NCI-H1694 (cell line): ENCODE measurements at places on chromosomes 3 and 15.

DNA sequence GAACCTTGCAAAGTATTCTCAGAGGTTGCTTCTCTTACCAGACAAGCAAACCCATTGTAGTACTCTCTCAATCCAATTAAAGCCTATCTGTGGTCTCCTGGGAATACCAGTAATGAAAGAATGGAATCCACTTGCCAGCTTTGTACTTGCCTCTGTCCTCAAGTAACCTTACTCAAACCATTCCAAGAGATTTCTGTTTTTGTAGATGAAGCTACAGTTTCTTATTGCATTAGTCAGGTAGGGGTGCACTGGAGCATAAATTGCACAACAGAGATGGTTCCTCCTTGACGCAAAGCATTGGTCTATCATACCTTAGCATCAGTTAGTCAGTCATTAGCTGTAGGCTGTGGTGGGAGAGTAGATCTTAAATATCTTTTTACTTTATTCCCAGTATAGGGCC, 52.9 kb downstream of the BTLA start:
- no peak for DNase-seq

GRCh38 chr3:58071480-58071971, 63.3 kb downstream of the FLNB start:
- DNase-seq, result no peak

DNA sequence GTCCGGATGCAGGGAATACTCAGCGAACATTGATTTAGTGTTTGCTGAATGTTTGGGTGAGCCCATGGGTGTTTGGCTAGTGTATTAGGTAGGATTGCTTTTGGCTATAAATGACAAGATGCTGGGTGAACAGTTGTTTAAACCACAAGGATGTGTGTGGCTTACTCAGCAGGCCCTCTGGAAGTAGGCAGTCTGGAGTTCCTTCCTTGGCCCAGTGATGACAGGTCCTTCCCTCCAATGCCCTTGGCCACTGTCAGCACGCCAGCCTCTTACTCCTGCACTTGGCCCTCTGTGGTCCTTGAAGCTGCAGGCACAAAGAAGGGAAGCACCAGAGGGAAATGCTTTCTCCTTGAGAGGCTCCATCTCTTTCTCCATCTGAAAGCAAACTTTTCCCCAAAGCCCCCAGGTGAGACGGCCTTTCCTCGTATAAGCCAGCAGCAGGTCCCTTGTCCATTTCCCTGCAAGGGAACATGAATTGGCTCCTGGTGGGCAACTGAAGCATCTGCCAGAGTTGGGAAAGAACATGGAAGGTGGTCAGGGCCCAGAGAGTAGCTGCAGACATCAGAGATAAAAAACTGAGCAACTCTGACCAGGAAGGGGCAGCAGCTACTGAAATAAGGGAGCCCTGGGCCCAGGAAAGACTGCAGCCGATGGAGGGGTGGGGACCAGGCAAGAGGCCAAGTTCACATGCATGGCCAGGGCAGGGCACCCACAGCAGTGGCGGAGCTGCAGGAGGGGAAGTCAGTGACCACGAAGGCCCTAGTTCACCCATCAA, 105.0 kb downstream of the TPRA1 start:
- DNase-seq, result no peak

DNA sequence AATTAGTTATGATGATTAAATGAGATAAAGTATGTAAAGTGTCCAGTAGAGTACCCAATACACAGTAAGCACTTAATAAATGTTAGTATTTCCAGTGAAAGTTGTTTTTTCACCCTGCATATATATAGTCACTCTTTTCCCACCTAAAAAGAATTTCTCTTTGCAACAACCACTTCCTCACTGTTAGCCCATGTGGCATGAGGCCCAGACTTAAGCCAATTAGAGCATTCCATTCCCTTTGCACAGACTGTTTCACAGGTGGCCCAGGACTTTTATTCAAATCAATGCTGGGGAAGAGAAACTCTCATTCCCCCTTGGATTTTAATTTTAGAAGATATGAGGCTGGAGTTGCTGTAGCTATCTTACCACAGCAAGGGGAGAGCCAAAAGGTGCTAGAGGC, 3.7 kb downstream of the IFT80 start:
- DNase-seq, result no peak

GRCh38 chr15:93683651-93684050, 547.7 kb upstream of the MCTP2 start:
- no peak for DNase-seq

GRCh38 chr3:101391413-101391950, 71.1 kb upstream of the IMPG2 start:
- DNase-seq, result no peak

DNA sequence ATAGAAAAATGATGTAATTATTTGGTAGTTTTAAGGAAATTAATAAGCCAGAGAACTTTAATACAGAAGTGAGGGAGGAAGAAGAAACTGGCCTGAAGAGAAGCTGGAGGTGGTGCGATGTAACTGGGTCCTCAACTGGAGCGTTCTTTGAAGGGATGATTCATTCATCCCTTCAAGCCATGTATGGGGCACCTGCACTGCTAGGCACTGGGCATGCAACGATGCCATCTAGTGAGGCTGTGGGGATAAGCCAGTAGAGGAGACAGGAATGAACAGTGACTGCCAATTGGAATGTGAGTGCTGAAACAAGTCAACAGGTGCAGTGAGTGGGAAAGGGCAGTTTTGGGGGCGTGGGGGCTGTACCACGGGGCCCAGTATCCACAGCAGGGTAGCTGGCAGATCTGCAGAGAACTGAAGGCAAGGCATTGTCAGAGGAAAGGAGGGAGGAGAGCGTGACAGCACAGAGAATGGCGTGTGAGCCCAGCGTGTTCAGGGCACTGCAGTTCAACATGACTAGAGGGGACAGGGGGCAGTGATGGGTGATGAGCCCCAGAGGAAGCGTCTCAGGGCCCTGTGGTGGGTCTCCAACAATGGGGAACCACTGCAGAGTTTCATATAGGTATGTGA, 3.8 kb upstream of the KIF23 start:
- peak; percentile 45 for DNase-seq

DNA sequence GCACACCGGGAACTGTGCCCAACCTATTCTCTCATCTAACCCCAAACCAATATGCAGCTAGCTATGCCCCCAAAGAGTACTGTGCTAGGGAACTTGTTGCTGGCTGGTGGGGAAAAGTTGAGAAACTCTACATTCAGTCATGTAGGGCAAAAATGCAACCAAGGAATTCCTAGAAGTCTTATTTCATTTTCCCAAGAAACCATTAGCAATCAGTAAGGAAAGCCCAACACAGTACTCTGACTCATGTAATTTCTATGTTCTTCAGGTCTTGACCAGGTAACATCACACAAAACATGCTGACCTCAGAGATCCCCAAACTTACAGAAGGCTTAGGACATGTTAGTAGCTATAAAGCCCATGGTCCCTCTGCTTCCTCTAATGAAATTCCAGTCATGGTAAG, 52.1 kb downstream of the TASOR start:
- no peak for DNase-seq

- DNase-seq, result no peak
Observed at GRCh38 chr3:89795506-89795905, 688.1 kb downstream of the EPHA3 start.
